ENCODE measurements at places on chromosomes 1 and 21.

- H3K27me3 ChIP-seq = no peaks in the 10 kb centered on the region
- peaks cover 35% of the 10 kb centered on the region for H3K36me3 ChIP-seq
- H3K4me3 ChIP-seq = no peak overlapping the region
- no peak overlapping the region for H3K27ac ChIP-seq
Measured at GRCh38 chr1:35631396-35631795, 9.9 kb downstream of the PSMB2 start.

GRCh38 chr1:165490175-165490574 is 45.2 kb upstream of the RXRG start:
- H3K27ac ChIP-seq = no peak overlapping the region
- no peaks in the 10 kb centered on the region for H3K27me3 ChIP-seq
- H3K36me3 ChIP-seq = no peaks in the 10 kb centered on the region
- H3K4me1 ChIP-seq = peaks cover 5% of the 10 kb centered on the region
- peak; percentile 7 for DNase-seq
- no peak overlapping the region for H3K4me3 ChIP-seq

DNA sequence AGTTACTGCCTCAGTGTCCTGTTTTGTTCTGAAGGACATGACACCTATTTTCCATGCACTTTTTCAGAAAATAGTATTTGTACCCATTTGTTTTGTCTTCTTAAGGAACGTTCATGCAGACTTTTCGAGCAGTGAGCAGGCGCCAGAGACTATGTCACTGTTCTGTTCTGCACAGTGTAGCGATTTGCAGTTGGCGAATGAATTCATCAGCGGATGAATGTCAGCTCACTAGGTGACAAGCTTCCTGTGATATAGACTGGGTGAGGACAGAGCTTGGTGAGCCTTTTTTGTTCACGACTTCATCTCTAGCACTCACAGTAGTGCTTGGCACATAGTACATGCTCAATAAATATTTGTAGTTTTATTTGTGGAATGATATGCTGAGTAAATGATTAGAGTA is 177.8 kb downstream of the NFIA start:
- H3K4me3 ChIP-seq = no peak overlapping the region
- DNase-seq = no peak
- H3K36me3 ChIP-seq = no peaks in the 10 kb centered on the region
- H3K27me3 ChIP-seq = no peaks in the 10 kb centered on the region
- H3K27ac ChIP-seq = no peak overlapping the region

- no peaks in the 10 kb centered on the region for H3K4me1 ChIP-seq
- H3K27me3 ChIP-seq = no peaks in the 10 kb centered on the region
- no peak overlapping the region for H3K27ac ChIP-seq
Measured at GRCh38 chr1:54117815-54118563, 34.8 kb downstream of the CDCP2 start.

DNA sequence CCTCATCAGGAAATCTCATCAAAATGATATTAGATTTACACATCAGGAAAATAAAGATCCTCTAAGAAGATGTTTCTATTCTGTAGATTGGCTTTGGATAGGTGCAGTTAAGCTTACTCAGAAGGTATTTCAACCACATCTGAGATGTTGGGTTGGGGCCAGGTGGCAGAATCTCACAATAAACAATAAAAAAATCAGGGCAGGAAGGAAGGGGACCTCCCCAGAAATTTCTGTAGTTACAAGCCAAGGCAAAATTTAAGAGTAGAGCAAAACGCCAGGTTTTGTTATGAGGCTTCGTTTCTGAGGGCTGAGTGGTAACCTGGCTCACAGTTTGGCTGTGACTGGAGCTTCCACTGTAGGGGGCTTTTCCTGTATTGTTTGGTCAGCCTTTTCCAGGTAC is 84.8 kb downstream of the HUNK start:
- H3K4me3 ChIP-seq = no peak overlapping the region
- DNase-seq = no peak
- no peak overlapping the region for H3K27ac ChIP-seq
- H3K27me3 ChIP-seq = no peaks in the 10 kb centered on the region

DNA sequence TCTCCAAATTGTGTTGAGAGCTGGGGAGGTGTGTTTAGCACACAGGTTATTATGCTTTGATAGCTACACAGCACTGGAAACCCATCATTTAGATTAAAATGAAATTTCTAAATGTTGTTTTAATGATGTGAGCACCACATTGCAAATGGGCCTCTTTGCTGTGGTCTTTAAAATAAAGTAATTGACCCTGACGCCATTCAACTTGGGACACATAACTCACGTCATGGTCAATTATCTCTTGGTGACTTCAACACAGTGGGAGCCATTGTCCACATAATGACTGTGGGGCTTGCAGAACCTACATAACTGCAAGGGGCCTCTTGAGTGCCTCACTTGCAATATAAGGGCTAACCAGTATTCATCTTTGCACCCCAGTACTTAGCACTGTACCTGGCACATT is 280.4 kb downstream of the HLX start:
- H3K27ac ChIP-seq = no peak overlapping the region
- H3K4me1 ChIP-seq = no peaks in the 10 kb centered on the region
- no peaks in the 10 kb centered on the region for H3K27me3 ChIP-seq

GRCh38 chr1:226485192-226485591 is 63.4 kb upstream of the STUM start:
- no peak overlapping the region for H3K27ac ChIP-seq
- no peaks in the 10 kb centered on the region for H3K4me1 ChIP-seq
- no peaks in the 10 kb centered on the region for H3K27me3 ChIP-seq
- no peaks in the 10 kb centered on the region for H3K36me3 ChIP-seq
- DNase-seq = no peak

DNA sequence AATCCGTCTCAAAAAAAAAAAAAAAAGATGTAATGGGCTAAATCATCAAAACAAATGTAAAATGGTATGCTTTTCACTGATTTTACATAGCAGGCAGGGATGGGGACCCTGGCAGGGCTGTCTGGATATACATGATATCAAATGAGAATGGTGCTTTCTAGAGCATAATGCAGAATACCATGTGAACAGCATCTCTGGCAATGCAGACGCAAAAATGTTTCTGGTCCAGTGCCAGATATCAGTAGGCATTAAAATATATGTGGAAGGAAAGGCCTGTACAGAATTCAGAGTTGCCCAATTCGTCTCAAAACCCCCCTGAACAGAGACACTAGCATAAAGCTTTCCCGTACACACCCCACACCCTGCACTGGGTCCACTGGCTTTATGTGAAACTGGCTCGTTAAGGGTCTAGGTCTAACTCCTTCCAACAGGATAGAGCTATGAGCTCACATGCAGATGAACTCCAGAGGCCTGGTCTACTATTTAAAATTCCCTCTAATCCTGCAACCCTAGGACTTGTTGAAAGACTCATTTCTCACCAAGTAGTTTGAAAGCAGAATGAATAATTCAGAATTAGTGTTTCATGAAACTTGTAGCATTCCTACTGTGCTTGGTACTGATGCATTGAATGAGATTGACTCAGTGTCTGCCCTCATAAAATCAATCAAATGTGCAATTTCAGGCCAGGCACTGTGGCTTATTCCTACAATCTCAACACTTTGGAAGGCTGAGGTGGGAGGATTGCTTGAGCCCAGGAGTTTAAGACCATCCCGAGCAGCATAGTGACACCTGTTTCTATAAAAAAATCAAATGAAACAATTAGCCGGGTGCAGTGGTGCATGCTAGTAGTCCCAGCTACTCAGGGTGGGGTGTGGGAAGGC is 2.6 kb upstream of the MYSM1 start:
- no peaks in the 10 kb centered on the region for H3K36me3 ChIP-seq
- H3K27me3 ChIP-seq = no peaks in the 10 kb centered on the region
- no peak overlapping the region for H3K4me3 ChIP-seq
- DNase-seq = no peak
- peaks cover 6% of the 10 kb centered on the region for H3K4me1 ChIP-seq

- H3K27ac ChIP-seq = no peak overlapping the region
- no peak for DNase-seq
- H3K27me3 ChIP-seq = no peaks in the 10 kb centered on the region
- no peak overlapping the region for H3K4me3 ChIP-seq
Measured at GRCh38 chr1:212937034-212937433, 13.3 kb upstream of the VASH2 start.

- H3K27me3 ChIP-seq = no peaks in the 10 kb centered on the region
- no peak overlapping the region for H3K27ac ChIP-seq
- no peaks in the 10 kb centered on the region for H3K36me3 ChIP-seq
- H3K4me3 ChIP-seq = no peak overlapping the region
Measured at GRCh38 chr21:27802816-27803475, 836.1 kb upstream of the ADAMTS5 start.

GRCh38 chr1:211549092-211549711 is 29.8 kb downstream of the SLC30A1 start:
- H3K27me3 ChIP-seq = no peaks in the 10 kb centered on the region
- H3K27ac ChIP-seq = peak overlapping the region; percentile 23
- DNase-seq = peak; percentile 65
- H3K36me3 ChIP-seq = no peaks in the 10 kb centered on the region

DNA sequence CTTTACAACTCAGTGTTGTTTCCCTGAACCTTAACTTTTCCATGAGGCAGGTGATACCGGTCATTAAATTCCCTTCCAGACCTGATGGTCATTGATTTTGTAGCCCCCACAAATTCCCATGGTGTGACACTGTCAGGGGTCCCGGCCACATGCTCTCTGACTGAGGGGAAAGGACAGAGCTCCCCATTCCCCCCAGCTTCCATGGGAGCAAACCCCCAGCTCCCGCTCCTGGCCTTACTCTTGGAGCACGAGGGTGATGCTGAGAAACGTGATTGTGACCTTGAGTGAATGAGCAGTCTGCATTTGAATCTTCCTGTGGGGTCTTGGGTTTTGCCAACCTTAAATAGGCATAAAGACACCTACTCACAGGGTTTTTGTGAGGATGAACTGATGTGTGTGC is 366.8 kb downstream of the RPS6KC1 start:
- no peak overlapping the region for H3K27ac ChIP-seq
- no peaks in the 10 kb centered on the region for H3K27me3 ChIP-seq
- DNase-seq = no peak
- H3K4me3 ChIP-seq = no peak overlapping the region

DNA sequence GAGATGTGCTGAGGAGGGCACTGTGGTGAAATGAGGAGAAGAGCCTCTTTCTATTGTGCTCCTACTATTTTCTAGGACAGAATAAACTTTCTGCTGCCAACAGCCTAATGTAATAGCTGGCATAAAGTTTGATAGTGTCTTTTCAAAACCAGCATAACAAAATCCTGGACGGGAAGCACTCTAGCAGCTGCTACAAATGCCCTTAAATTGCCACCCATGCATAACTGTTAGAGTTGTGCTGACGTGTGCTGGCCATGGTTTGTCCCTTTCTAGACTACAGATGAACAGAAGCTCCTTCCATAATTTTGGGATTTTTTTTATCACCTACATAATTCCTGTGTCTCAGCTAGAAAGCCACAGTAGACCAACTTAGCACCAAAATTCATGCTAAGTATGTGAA is 88.5 kb upstream of the DEPDC1 start:
- no peaks in the 10 kb centered on the region for H3K27me3 ChIP-seq
- peak; percentile 41 for DNase-seq
- H3K4me3 ChIP-seq = no peak overlapping the region
- no peaks in the 10 kb centered on the region for H3K36me3 ChIP-seq
- H3K27ac ChIP-seq = no peak overlapping the region

GRCh38 chr21:14457762-14458161 is 74.8 kb upstream of the HSPA13 start:
- H3K4me3 ChIP-seq = no peak overlapping the region
- DNase-seq = no peak
- H3K4me1 ChIP-seq = no peaks in the 10 kb centered on the region
- no peaks in the 10 kb centered on the region for H3K27me3 ChIP-seq
- no peak overlapping the region for H3K27ac ChIP-seq

DNA sequence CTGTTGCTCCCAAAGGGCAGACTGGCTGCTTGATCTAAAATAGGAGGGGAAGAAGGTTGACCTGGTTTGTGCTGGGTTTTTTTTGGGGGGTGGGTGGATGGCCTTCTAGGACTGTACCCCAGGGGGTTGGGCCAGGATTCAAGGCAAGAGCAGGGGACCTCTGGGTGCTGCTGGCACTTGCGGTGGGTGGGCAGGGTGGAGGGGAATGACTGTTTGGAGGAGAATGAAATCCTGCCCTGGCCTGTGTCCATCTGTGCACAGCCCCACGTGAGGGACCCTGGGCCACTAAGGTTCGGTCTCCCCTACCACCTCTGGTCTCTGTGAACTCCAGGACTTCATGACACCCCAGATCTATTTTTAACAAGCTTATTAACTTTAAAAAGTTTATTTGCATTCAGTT is 414.2 kb downstream of the PTPRU start:
- no peak for DNase-seq
- H3K4me1 ChIP-seq = no peaks in the 10 kb centered on the region
- no peaks in the 10 kb centered on the region for H3K36me3 ChIP-seq
- no peak overlapping the region for H3K27ac ChIP-seq
- H3K27me3 ChIP-seq = no peaks in the 10 kb centered on the region
- H3K4me3 ChIP-seq = no peak overlapping the region

GRCh38 chr1:2400950-2401649 is 9.5 kb downstream of the RER1 start:
- H3K4me1 ChIP-seq = peaks cover 3% of the 10 kb centered on the region
- H3K27me3 ChIP-seq = no peaks in the 10 kb centered on the region
- DNase-seq = no peak
- H3K4me3 ChIP-seq = no peak overlapping the region

- H3K4me3 ChIP-seq = no peak overlapping the region
- no peaks in the 10 kb centered on the region for H3K36me3 ChIP-seq
- no peak for DNase-seq
- no peaks in the 10 kb centered on the region for H3K27me3 ChIP-seq
- no peak overlapping the region for H3K27ac ChIP-seq
Measured at GRCh38 chr1:167476061-167476460, 42.3 kb downstream of the CD247 start.

GRCh38 chr21:27813344-27813743 is 846.5 kb upstream of the ADAMTS5 start:
- H3K4me1 ChIP-seq = no peaks in the 10 kb centered on the region
- no peak for DNase-seq
- H3K27me3 ChIP-seq = no peaks in the 10 kb centered on the region
- no peaks in the 10 kb centered on the region for H3K36me3 ChIP-seq
- H3K4me3 ChIP-seq = no peak overlapping the region

DNA sequence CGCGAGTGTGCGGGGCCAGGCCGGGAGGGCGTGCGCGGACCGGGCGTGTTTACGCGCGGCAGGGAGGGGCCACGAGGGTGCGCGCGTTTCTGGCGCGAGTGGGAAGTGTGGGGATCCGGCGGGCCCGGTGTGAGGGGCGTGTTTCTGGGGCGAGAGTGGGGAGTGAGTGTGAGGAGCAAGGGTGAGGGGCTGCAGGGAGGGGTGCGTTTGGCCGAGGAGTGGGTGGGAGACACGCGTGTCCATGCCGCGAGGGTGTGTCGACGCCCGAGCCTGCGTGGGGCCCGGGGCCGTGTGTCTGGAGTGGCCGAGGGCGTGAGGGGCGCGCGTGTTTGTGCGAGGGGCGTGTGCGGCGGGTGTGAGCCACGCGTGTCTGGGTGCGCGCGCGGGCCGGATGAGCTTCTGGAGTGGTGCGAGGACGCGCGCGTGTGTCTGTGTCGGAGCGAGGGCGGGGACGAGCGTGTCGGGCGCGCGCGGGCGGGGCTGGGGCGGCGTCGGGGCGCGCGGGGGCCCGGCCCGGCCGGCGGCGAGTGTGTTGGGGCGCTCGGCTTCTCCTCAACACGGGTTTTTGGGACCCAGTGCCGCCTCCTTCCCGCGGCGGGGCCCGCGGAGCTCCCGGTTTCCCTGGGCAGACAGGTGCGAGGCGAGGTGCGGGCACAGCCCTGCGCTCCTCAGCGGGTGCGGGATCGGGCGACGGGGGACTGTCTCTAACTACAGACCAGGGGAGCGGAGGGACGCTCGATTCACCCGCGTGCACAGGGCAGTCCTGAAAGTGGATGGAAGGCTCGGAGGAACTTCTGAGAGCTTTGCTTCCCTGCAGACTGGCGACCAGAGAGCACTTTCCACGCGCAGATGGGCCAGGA is 65.8 kb upstream of the VAMP3 start:
- H3K4me1 ChIP-seq = peaks cover 9% of the 10 kb centered on the region
- DNase-seq = no peak
- H3K27me3 ChIP-seq = no peaks in the 10 kb centered on the region
- no peak overlapping the region for H3K4me3 ChIP-seq
- no peaks in the 10 kb centered on the region for H3K36me3 ChIP-seq
